ENCODE measurements at places on chromosomes 12 and 14.

GRCh38 chr14:89241257-89241656, 175.8 kb downstream of the FOXN3 start:
- DNase-seq, result no peak

DNA sequence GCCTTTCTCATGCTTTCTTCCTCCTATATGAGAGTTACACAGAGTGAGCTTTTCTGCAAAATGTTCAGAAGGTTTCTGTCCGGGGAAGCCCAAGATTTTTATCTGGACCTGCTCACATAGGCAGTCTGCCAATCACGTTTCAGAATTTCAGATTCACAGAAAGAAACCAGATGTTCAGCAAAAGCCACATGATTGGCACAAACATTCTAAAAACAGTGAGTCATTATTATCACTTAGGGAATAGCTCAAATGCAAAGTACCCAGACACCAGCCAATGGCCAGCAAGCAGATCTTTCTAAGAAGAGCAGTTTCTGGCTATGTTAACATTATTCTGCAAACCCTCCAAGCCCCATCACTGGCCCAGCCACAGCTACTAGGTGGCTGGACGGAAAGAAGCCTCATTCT, 1558.5 kb upstream of the TMEM132C start:
- no peak for DNase-seq

DNA sequence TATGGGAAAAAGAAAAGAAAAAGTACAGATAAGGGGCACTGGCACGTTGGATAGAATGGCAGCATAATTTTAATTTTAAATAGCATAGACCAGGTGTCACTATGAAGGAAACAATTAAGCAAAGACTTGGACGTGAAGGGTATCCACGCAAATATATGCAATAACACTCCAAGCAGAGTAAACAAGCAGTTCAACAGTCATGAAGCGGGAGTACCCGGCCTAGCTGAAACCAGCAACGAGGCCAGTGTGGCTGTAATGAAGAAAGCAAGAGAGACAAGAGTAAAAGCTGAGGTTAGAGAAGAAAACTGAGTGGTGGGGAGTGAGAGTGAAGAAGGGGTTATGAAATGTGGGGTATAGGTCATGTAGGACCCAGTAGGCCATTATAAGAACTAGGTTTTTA, 85.4 kb downstream of the BCL2L14 start:
- no peak for DNase-seq

DNA sequence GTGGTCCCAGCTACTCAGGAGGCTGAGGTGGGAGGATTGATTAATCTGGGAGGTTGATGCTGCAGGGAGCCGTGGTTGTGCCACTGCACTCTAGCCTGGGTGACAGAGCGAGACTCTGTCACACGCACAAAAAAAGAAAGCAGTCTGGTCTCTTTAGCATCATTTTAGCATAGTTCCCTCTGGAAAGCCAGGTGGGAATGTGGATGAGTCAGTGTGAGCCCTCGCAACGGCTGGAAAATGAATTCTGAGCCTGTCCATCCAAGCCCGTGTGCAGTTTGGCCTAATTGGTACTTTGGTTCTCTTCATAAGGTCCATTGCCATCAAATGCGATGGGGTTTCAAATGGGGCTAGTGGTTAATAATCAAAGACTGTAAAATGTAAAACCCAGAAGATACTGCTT, 2.4 kb downstream of the MYL2 start:
- no peak for DNase-seq

Data from stimulated activated CD8-positive, alpha-beta memory T cell treated with anti-CD3 and anti-CD28 coated beads, Interleukin-2, amount 100 ng/mL, for 48 hours (primary cell).